ENCODE measurements at places on chromosomes 2 and 18. TPM values are rescaled to one million over a fixed set of nuclear protein-coding genes. Genes with fewer than 3 reads are reported as not detected.

MC4R gene
- not detected for total RNA-seq

KHK gene
- total RNA-seq, result not detected

PLA2R1 gene
- 17.8 TPM for total RNA-seq

DNA sequence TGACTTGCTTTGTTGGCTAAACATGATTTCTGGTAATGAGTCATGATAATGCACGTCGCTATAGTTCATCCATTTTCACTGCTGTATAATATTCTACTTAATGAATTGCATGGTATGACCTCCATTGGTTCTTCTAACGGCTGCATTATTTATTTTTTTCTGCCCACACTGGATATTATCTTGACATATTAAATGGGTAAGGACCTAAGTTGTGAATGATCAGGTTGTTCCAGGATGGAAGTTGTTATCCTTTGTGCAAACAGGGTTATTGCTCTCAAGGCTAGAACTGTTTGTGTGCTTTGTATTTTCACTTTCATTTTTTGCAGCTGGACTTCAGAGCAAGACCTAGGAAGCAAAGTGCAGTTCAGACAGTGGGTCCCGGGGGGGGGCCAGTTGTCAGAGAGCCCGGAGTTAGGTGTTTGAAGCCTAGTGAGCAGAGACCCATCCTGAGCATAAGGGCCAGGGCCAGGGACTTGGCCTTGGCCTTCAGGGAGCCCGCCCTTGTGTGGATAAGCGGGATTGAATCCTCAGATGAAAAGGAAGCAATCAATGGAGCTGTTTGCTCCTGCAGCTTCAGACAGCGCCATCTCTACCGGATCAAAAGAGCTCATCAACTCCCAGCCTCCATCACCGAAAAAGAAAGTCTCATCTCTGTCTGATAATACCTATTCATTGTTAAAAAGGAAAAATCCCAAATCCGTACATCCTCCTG is 48.2 kb downstream of the AGAP1 start:
- DNase-seq, result no peak

GRCh38 chr2:128241896-128242295 is 76.8 kb downstream of the HS6ST1 start:
- no peak for DNase-seq

DNA sequence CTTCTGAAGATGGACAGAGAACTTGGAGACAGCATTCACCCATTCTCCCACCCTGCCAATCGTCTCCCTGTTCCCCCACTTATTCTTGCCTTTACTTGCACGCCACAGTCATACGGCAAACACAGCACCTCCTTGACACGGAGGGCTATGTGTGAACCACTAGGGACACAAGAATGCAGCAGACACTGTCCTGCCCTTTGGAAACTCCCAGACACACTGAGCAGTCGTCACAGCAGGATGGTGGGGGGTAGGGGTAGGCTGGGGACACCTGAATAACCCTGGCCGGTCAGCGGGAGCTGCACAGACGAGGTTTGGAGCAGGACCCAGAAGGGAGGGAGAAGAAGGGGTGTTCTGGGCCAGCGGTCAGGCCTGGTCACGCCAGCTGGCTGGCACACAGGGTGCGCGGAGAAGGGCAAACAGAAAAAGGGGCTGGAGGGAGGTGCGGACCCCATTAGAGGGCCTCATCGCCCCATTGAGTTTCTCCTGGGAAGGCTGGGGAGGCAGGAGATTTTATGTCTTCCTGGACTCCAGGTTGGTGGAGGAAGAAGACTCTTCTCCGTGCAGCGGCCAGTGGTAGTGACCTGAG is 40.0 kb upstream of the FOSL2 start:
- DNase-seq, result no peak

GRCh38 chr2:15152382-15152781 is 408.8 kb downstream of the NBAS start:
- DNase-seq, result no peak

Data from mammary epithelial cell (primary cell).